DMS53 (cell line): ENCODE measurements at places on chromosomes 5 and 9.

GRCh38 chr9:130183133-130183762 lies 11.0 kb downstream of the NCS1 start:
- no peak for DNase-seq

DNA sequence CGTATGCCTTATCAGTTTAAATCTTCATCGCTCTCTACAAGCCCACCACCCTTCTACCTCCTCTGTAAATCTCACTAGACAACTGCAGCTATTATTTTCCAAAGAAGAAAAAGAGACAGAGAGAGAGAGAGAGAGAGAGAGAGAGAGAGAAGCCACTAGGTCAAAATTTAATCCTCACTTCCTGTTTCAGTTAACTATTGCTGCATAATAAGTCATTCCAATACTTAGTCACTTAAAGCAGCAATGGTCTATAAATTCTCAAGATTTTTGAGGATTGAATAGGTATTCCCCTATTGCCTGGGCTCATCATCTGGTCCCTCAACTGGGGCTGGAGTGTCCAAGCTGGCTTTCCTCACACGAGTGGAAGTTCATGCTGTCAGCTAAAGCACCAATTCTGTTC lies 68.8 kb downstream of the ITGA1 start:
- no peak for DNase-seq

DNA sequence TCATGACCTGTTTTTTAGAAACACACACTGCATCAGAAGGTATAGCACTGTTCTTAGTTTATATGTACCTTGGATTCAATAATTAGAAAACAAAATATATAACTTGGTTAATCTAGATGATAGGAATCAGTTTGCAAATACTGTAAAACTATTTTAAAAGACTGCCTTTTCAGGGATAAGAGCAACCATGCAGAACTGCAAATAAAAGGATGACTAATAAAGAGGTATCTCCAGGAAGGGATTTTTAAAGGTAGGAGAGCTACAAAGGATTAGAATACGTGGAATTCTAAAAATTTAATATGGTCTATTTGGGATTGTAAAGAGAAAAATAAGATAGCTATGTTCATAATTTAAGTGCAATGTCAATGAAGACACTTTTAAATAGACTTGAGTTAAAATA lies 9.4 kb downstream of the GABRA1 start:
- peak; percentile 63 for DNase-seq

DNA sequence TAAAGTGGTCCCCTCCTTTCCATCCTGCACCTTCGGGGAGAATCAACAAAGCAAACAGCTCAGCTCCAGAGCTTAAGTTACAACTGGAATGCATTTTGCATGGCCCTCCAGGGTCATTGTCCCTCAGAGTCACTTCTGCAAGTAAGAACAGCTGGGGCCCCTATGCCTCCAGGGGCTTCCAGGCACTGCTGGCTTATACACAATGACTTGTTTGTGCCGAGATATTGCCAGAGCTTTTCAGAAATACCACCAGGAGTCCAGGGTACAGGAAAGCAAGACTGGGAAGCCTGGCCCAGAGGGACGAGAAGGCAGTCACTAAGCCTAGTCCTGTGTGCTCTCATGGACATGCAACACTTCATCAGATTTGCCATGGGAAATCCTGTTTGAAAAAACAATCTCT lies 11.3 kb downstream of the FRMD3 start:
- no peak for DNase-seq

DNA sequence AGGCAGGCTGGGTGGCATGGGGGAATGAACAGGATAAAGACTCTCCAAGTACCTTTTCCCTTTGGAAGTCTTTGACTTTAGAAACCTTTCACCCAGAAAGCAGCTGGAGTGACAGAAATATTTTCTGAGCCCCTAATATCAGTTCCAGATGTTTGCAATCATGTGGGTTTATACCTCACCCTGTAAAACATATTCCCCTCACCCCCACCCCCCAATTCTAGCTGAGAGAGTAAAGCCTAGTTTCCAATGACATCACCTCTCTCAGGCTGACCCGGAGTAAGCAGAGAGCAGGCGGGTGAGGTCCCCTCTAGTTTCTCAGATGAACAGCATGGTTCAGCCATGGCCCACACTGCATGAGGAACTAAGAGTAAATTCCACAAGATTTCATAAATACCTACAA lies 82.9 kb upstream of the TRIM32 start:
- DNase-seq, result no peak

- DNase-seq, result no peak
These were observed 121.4 kb downstream of the ENC1 start for GRCh38 chr5:74519161-74519571.

- no peak for DNase-seq
These were observed 105.5 kb downstream of the FEM1C start for GRCh38 chr5:115439042-115439441.

DNA sequence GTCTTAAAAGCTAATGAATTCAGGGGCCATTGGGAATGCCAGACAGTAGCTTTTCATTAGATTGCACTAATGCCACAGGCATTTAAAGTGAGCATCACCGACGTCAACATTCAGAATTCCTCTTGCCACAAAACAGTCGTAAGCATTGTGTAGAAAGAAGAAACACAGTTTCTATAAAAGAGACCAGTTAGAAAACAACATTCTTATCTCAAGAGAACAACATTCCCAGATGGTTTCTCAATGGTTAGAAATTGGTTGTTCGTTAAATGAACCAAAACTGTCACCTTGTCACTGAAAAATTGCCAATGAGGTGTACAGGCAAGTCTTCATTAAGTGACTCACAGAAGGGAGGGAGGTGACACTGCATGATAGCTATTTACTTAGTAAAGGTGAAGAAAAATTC lies 401.6 kb upstream of the PRR16 start:
- DNase-seq, result peak; percentile 78

- peak; percentile 54 for DNase-seq
These were observed 99.4 kb downstream of the MTREX start for GRCh38 chr5:55407059-55407684.

DNA sequence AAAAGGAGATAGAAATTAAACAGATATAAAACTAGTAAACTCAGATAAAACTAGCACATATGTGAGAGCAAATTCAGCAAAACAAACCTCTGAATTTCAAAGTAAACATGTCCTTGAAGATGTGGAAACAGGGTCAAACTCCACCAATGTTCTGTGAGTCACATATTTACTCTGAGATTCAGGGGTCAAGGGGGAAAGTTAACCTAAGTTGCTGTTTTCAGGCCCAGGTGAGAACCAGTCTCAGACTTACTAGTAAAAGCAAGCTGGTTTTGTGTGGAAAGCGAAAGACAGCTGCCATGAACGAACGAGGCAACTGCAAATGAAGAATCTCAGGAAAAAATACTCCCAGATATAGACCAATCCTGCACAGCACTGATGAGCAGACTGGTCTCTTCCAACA lies 29.0 kb downstream of the PSMB7 start:
- peak; percentile 81 for DNase-seq

- no peak for DNase-seq
These were observed 12.0 kb upstream of the RARS1 start for GRCh38 chr5:168474319-168474718.

- DNase-seq, result no peak
These were observed 1854.6 kb upstream of the WWC1 start for GRCh38 chr5:166436872-166437271.

GRCh38 chr9:134968011-134968822 lies 50.5 kb upstream of the FCN1 start:
- DNase-seq, result no peak

- DNase-seq, result no peak
These were observed 149.1 kb downstream of the TLE1 start for GRCh38 chr9:81540142-81540710.

- DNase-seq, result no peak
These were observed 57.3 kb downstream of the UBE2QL1 start for GRCh38 chr5:6505783-6506557.

- peak; percentile 65 for DNase-seq
These were observed 34.5 kb upstream of the SLC46A2 start for GRCh38 chr9:112925058-112925641.

DNA sequence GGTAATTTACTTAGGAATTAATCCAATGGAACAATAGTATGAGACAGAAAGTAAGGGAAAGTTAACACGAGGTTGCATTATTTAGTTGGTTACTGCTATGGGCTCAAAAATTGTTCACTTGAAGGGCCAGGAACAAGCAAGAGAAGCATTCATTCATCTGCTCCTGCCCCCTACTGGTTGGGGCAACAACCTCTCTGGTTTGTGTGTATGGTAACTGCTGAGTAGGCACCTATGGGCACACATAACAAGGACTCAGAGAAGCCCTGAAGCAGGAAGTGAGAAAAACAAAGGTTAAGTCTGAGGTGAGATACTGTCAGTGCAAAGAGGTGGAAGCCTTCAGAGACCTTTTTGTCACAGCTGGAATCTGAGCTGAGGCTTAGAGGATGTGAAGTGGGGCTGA lies 34.4 kb upstream of the RANBP6 start:
- peak; percentile 83 for DNase-seq
